Hippocampal formation (tissue), 2 donors: ENCODE measurements at places on chromosomes 6 and 20.

GRCh38 chr20:16573001-16573965, at the start of gene KIF16B:
Gene KIF16B (minus strand): TSS chr20:16573448. CDS start chr20:16573275, 173 bp downstream.
- DNase-seq: peak; percentile 88

- DNase-seq: no peak
These were observed 23.0 kb downstream of the SIRPD start for GRCh38 chr20:1534526-1534925.

GRCh38 chr6:150093397-150093796, 24.5 kb upstream of the ULBP3 start:
- no peak for DNase-seq

- DNase-seq: no peak
These were observed 7.4 kb upstream of the BEND3 start for GRCh38 chr6:107122748-107123147.

DNA sequence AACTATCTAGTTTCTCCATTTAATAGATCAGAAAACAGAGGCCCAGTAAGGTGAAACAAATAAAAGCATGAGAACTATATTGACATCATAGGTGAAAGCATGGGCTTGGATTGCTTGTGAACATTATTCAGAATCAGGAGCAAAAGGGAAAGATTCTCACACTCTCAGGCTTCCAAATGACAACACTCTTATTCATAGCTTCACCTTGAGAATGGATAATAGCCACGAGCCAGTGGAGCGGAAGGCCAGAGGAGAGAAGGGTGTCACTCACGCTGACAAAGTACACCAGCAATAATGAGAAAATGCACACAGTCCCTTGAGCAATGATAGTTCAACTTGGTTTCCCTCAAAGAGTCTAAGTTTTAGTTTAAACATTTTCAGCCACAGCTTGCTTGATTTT, 339.0 kb downstream of the TPBG start:
- DNase-seq: no peak

GRCh38 chr20:10603971-10604864, 69.6 kb downstream of the JAG1 start:
- no peak for DNase-seq
